ENCODE measurements at places on chromosomes 16 and 17.

DNA sequence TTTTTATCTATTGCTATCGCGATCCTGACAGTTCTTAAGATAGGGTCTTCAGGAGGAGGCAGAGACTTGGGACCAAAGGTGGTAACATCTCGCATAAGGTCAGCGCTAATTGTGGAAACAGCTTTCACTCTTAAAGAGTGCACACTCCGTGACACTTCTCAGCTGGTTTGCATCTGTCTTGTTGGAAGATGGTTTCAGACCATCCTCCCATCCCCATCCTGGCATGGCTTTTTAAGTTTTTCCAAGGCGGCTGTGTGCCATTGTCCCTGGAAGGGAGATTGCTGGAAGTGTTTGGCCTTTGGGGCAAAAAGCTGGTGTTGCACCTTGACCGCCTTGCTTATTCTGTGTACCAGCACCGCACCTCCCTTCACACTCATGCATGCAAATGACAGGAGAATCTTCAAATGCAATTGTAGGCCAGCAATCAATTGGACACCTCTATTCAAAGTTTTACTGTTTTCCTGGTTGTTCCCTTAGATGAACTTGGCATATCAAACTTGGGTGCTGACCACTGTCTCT, 1.5 kb downstream of the SOCS7 start:
- no peak for DNase-seq

DNA sequence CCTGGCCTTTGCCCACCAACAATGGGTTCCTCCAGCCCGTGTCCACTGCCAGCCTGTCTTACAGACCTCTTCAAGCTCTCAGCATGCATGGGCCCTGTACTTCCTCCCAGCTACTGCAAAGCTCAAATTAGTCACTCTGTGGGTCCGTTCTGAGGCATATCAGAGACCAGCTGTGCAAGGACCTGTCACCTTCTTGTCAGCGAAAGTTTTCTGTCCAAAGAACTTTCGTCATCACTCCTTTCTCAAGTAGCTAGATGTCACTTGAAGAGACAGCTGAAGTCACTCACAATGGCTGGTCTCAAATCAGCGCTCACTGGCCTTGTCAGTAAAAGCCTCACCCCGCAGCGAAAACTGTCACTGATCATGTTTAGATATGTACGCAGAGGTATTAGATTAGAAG, 91.4 kb upstream of the DYNLRB2 start:
- DNase-seq: no peak

GRCh38 chr17:21209511-21210175, 4.3 kb downstream of the TMEM11 start:
- no peak for DNase-seq

GRCh38 chr16:12340151-12340733, 363.7 kb downstream of the SNX29 start:
- DNase-seq: peak; percentile 6

DNA sequence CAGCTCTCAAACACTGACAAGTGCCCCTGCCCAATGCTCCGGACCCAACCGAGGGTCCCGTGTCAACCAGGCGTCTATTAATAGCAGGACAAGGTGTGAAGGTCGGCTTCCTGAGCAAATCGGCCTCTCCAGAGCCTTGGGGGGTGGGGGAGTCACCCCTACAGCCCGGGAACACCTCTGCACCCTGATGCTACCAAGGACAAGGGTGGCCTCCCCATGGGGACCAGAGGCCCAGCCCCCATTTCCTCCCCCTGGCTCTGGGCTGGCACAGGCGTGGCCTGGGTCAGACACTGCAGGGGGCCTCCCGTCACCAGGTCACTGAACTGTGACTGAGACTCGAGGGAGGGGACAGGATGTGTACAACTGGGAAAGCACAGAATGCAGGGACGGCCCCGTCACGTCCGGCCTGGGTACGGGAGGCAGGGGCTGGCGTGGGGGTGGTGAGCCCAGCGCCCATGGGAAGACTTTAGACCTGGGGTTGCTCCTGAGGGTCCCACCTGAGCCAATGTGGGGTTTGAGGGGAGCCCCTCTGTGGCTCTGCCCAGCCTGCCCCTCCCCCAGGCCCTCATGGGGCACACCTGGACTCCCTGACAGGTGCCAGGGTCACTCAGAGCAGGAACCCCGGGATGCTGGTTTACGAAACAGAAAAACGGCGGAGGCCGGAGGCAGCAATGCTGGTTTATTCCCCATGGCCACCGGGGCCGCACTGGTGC, 579 bp upstream of the CYBA start:
- DNase-seq: peak; percentile 71

GRCh38 chr17:59219370-59219769, 941 bp upstream of the GDPD1 start:
- DNase-seq: no peak

DNA sequence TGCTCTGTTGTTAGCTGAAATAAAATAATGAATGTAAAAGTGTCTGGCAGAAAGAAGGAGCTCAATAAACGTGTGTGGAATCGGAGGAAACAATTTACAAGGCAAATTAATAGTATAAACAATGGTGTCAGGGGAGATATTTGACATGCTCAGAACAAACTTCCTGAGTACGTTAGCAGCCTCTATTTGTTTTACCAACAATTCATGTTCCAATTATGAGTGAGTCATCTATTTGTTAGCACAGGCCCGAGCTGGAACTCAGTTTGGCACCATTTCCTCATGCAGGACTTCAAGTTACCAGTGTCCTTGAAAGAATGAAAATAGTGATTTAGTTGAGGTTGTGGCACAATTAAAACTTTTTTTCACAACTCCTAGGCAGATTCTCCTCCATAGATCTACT, 9.1 kb downstream of the ASIC2 start:
- no peak for DNase-seq

- DNase-seq: no peak
These were observed 305.4 kb downstream of the CEP112 start for GRCh38 chr17:65886315-65887245.

DNA sequence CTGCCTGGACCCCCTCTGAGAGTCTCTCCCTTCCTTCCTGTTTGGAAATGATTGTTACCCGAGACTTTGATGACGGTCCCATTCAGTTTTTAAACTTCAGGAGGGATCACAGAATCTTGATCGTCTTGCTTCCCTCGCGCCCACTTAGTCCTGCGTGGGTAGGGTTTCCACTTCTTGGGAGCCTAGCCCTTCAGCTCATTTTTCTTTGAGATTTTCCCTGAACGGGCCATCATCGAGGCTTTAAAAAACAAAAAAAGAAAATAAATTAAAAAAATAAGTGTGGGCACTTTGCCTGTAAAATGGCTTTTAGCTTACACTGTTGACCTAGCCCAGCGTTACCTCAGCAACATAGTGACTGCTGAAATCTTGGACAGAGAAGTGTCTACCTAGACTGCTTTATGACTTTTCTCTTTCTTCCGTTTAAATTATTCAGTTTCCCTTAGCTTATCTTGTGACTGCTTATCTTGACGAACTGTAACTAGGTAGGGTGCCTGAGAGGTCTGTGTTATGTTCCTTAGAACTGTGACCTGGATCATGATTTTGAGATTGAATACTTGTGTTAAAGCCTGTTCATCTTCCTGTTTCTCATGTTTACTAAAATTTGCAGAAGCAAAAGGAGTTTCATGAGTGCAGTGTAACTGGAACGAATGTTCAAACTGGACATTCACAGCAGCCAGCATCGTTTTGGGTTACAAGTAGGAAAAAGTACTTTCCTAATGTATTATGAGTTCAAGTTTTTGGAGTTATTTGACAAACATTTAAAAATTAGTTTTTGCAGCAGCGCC, 874 bp downstream of the WWP2 start:
- DNase-seq: no peak

DNA sequence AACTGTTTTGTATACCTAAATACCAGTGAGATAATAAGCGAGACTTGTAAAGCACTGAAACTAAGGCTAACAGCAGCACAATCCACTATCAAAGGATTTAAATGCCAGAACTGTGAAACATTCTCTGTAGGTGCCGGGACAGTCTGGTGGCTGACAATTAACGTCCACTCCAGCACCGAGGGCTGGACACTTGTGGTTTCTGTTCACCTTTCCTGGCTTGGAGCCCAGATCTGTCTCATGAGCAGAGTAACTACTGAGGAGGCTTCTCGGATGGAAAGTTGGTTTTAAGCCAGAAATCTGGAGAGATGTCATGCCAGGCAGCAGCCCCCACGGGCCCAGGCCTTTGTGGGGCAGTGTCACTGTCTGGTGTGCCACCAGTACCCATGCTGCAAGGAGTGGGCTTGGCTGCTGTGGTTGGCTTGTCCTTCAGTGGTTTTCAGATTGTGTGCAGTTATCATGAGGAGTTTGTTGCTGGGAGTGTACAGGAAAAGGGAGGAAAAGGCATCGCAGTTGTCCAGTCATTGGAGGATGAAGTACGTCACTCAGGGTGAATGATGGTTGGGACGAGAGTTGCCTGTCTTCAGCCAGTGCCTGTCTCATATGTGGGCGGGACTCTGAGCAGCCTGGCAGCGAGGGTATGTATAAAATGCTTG, 35.5 kb downstream of the UBN1 start:
- DNase-seq: no peak

DNA sequence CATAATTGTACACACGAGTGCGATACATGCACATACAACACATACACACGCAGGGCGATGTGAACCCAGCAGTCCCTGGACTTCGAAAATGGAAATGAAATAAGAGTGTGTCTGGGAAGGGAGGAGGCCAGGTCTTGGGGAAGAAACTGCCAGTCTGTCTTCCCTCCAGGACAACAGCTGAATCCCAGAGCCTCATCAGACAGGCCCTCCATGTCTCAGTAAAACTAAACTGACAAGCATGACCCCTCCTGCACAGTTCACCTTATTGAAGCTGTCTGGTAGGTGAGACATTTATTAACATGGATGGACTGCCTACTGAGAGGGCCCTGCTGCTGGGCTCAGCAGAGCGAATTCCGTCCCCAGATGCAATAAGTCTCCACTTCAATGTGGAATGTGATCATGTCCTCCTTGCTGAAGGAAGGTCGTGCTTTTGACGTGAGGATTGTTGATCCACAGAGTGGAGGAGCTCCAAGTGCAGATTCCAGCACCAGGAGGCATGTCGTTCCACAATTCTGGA, 117.4 kb downstream of the SOX9 start:
- no peak for DNase-seq

- no peak for DNase-seq
These were observed 241 bp downstream of the DRC3 start for GRCh38 chr17:17972952-17973254.

DNA sequence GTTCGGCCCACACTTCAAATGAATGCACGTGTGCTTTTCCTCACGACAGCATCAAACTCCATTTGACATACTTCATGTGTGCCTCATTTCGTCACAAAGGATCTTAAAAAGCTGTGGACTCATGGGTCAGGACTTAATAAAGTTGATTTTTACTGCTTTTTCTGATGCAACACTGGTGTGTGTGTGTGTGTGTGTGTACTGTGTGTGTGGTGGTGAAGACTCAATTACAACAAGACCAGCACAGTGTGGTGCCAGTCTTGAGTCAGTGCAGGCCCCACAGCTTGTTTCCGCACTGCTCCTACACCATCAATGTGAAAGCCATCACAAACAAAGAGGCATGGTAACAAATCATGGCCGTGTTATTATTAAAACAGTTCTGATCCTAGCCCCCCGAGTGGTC, 17.7 kb downstream of the CDIP1 start:
- no peak for DNase-seq

DNA sequence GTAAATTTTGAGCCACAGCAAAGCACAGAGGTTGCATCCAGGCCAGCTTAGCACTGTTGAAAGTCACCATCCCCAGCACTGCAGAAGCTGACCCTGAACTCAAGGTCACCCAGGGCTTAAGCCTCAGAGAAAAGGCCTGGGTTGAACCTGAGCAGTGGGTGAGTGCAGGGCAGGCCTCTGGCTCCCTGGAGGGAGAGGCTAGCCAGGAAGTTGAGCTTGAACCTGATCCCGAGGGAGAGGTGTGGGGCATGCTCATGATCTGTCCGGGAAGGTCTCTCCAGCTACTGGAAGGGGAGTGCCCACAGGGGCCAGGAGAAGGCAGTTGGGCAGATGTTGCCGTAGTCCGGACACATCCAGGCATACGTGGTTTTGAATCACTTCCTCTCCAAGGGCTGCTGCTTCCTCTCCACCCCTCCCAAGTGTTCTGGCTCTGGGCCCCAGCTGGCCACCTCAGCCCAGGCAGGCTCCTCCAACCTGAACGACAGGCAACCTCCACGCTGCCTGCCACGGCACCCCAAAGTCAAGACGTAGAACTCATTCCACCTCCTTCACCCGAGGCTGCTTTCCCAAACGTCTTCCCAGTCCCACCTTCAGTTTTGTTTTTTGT, 18.4 kb downstream of the CARHSP1 start:
- DNase-seq: no peak

Data from stimulated activated CD4-positive, alpha-beta T cell treated with anti-CD3 and anti-CD28 coated beads, Interleukin-4, amount 100 ng/mL, for 48 hours (primary cell).